Activated T-cell treated with anti-CD3 and anti-CD28 coated beads for 48 hours (primary cell): ENCODE measurements at places on chromosomes 12 and 14.
A peak's percentile ranks its signal among the peaks of the same experiment; 100 is the strongest.

GRCh38 chr14:89618811-89619551 lies 201.9 kb upstream of the FOXN3 start:
- peak; percentile 68 for DNase-seq

DNA sequence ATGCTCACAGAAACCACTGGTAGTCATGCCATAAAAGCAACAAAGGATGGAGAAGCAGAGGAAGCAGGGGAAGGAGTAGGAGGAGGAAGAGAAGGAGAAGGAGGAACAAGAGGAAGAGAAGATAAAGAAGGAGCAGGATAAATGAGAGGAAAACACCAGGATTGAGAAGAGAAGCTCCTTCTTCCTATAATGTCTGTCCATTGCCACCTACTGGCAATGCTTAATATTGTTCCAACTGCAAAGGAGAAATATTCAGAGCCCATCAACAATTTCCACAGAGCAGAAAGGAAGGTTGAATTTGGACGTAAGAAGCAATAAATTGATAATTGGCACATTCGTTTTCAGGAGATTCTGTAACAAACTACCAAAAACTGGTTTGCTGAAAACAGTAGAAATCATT lies 898.4 kb downstream of the SLC16A7 start:
- no peak for DNase-seq

- no peak for DNase-seq
Observed at GRCh38 chr14:54192610-54193009, 204.2 kb upstream of the CDKN3 start.

- no peak for DNase-seq
Observed at GRCh38 chr12:110853836-110854235, 7.0 kb downstream of the CCDC63 start.

- DNase-seq: no peak
Observed at GRCh38 chr12:9761419-9761781, 699 bp upstream of the CD69 start.

- no peak for DNase-seq
Observed at GRCh38 chr12:26746121-26746714, 86.8 kb downstream of the ITPR2 start.

DNA sequence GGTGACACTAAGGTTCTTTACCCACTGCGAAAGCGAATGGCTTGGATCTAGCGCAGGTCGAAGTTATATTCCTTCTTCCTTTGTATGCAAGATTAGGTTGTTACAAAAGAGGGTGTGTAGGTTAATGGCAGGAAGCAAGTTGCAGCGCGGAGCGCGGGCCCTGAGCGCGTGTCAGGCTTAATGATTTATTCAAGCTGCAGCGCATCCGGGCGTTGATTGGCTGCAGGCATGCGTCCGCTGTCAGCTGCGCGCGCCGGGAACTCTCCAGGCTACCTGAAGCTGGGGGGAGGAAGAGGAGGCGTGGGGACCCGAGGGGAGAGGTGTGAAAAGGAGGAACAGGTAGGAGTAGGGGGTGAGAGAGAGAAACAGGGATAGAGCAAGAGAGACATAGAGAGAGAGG lies 7.4 kb downstream of the ASCL1 start:
- DNase-seq: no peak

DNA sequence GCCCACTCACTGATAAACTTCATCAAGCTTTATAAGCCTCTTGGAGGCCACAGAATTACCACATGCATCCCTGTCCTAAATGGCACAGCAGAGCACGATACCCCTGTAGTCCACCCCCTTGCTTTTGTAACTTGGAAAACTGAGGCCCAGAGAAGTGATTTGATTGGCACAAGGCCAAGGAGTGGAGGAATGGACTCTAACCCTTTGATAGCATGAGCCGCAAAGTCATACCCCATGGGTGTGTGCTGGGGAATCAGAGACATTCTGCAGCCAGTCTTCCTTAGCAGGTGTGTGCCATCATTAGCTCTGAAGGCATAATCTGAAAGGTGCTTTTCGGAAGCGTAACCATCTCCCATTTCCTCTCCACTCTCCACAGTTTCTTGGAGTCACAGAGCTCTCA lies 28.5 kb upstream of the PWP1 start:
- DNase-seq: no peak

DNA sequence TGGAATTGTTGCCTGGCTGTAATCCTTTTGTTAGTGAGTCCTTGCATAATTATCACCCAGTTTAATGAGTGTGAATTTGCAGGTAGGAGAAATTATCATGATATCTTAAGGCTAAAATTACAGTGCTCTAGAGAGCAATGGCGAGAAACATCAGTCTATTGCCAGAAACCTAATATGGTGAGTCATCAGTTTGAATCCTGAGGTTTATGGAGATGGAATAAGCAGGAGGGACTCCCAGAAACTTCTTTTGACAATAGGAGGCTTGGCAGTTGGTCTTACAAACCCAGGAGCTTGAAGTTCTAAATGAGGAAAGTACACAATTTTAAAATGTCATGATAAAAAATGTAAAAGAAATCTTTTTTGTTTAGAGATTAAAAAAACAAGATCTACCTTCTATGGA lies 31.5 kb upstream of the CRADD start:
- DNase-seq: no peak

DNA sequence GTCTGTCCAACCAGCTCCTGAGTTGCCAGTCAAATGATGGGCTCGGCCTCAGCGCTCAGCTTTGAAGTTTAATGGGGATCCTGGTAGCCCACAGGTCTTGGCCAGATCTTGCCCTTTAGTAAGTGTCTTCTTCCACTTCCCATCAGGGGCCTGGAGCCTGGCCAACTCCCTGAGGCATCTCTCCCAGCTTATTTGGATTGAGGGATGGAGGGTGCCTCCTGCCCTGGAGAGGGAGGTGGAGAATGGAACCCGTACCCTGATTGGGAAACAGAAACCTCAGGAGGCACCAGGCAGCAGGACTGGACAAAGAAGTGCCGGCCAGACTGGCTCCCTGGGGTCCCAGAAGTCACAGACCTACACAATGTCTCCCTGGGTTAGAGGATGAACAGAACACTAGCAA lies 40.5 kb upstream of the LTBP2 start:
- DNase-seq: no peak

- no peak for DNase-seq
Observed at GRCh38 chr12:5593086-5593485, 161.2 kb downstream of the NTF3 start.

DNA sequence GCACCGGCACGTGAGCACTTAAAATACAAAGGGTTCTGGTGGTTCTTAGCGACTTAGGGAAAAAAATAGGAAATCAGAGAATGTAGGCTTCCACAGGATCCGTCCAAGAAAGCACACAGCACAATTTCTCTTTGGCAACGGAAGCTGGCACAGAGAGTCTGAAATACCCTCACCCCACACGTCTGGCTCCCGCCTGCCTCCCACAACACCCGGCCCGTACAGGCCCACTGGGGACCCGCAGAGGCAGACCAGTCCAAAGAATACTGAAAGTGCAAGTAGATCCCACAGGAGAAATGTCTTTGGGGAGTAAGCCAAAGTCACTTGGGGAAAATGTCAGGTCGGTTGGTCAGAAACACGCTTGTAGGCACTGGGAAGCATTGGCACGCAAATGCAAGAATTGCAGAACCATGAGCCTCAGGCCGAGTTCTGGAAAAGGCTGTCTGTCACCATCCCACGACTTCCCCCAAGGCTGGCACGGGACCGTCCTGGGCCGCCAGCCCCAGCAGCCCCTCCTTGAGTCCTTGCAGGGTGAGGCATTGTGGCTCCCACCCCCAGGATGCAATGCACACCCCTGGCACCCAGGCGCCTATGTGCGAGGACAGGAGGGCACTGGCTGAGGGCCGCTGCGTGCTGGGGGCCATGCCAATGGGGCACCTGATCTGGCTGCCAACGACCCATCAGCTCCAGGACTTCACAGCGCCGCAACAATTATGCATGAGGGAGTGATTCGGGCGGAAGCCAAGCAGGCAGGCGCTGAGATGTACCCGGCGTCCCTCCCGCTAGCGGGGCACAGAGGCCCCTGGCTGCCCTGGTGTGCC lies 29.7 kb downstream of the CHGA start:
- DNase-seq: no peak

DNA sequence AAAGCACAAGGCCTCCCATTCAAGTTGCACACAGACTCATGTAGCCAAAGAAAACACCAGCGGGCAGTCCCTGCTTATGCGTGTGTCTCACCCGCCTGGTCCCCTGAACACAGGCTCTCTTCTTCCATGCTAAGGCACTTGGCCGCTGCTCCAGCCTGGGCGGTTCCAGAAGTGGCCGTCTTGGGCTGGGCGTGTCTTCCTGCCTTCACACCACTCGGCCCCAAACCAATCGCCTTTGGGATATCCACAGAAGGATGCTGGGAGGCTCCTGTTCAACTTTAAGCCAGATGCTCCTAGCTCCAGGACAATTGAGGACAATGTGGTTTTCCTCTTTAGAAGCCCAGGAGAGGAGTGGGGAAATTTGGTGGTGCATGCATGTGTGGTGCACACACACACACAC lies 2.2 kb downstream of the SCARB1 start:
- no peak for DNase-seq

GRCh38 chr12:57260366-57260765 lies 9.4 kb upstream of the STAC3 start:
- no peak for DNase-seq

DNA sequence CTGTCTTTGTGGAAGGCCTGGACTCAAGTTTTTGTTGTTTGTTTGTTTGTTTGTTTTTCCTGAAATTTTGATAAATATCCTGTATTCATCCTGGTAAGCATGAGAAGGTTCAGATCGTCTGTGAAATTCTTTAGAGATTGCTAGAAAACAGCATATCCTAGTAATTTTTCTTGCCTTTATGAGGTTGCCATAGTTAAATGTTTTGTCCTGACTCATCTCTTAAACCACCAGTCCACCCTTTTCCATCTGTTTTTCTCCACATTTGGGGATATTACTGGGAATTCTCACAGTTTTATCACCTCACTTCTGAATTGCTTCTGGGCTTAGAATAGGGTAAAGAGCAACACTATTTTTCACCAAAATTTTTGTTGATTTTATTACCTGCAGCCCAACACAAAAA lies 248.3 kb downstream of the FBXL14 start:
- DNase-seq: no peak

DNA sequence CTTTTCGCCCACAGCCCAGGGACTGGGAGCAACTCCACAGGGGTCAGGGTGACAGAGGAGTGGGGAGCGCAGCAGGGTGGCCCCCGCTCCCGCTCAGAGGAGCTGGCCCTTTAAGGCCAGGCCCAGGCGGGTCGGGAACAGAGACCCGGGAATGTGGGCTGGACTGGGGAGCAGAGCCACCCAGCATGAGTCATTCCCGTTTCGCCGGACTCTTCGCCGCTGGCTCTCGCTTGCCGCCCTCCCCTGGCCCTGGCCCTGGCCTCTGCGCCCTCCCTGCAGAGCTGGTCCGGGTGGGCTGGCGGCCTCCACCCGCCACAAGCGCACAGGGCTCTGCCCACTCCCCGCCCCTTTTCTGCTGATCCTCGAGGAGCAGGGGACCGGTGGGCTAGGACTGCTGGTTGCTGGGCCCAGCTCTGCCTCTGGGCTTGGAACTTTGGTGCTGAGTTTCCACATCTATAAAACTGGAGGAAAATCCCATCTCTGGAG lies 92.8 kb downstream of the NINJ2 start:
- DNase-seq: no peak

- DNase-seq: peak; percentile 6
Observed at GRCh38 chr12:56221232-56221756, 428 bp downstream of the RNF41 start.

GRCh38 chr12:32115404-32116104 lies 8.9 kb downstream of the BICD1 start:
- no peak for DNase-seq

- DNase-seq: no peak
Observed at GRCh38 chr12:71865166-71865713, 25.7 kb downstream of the TBC1D15 start.

DNA sequence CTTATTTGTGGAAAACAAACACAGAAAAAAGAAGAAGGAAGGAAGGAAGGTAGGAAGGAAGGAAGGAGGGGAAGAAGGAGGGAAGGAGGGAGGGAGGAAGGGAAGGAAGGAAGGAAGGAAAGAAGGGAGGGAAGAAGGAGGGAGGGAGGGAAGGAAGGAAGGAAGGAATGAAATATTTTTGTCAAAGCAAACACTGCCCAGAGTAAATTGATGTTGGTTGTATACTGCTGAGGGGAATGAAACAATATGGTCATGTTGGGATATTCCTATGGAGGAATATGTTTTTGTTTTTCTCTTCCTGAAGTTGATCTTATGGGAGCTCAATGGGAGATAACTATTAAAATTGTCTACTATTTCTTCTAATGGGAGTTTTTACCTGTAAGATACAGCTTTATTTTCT lies 717.5 kb upstream of the LRFN5 start:
- DNase-seq: no peak

- DNase-seq: no peak
Observed at GRCh38 chr12:76274420-76275083, 73.7 kb downstream of the BBS10 start.

DNA sequence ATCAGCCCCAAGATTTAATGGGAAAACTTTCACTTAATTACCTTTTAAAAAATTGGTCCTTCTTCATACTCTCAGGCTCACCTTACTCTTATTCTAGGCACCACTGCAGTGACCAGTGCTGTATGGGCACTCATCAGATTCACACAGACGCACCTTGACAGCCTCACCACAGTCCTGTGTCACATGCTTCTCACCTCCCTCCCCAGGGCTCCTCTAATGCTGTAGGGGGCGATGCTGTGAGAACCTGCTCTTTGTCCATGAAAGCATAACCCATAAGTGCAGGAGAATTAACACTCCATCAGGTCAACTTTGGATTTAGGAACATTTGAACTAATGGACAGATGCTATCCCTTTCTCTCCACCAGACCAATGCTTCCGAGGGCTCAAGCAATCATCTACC lies 13.9 kb upstream of the PPP4R3A start:
- DNase-seq: no peak

DNA sequence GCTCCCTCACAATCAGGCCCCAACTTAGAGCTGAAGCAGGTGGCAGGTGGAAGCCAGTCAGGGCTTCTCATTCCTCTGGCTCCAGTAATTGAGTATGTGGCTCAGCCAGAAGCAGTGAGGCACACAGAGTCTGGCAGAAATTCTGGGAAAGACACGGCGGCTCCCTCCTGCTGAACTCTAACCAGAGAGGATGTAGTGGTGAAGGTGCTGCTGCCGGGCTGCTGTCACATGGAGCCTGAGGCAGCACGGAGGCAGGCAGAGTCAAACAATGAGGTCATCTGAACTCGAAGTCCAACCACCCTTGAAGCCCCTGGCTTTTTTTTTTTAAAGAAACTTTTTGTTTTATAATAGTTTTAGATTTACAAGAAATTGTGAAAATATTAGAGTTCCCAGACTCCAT lies 33.4 kb upstream of the SMOC1 start:
- DNase-seq: no peak

- no peak for DNase-seq
Observed at GRCh38 chr12:9674226-9674590, 4.7 kb downstream of the CLEC2D start.

DNA sequence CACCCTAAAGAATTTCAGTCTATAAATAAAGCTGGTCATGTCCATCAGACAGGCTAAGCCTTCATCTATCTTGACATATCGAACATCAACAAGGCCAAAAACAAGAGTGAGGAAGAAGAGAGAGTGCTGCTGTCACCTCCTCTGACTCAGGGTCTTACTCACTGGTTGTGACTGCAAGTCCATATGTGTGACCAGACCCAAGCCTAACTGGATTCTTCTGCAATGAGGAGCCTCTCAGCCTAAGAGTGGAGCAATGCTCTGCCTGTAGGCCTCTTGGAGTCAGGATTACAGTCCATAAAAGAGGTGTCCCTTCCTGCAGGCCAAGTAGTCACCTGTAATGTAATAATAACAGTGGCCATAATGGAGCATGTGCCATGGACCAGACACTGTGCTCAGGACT lies 121.2 kb upstream of the SLC35F4 start:
- no peak for DNase-seq
